Activated CD4-positive, alpha-beta T cell treated with anti-CD3 and anti-CD28 coated beads for 24 hours (primary cell): ENCODE measurements at places on chromosomes 16 and 17.

DNA sequence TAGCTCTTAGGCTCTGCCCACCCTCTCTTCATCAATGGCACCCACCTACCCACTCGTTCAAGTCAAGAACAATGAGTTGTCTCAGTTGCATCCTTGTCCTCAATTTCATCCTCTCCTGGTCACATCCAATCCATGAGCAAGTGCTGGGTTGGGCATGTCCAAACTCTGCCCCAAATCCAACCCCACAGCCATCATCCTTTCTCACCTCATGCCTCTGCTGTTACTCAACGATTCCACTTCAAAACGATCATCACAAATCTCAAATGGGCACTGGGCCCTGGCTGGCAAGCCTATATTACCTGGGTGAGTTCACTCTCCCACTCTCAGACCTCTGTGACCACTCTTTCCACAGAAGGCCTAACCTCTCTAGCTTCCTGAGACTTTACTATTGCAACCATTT, 12.0 kb upstream of the TEX2 start:
- DNase-seq: no peak

DNA sequence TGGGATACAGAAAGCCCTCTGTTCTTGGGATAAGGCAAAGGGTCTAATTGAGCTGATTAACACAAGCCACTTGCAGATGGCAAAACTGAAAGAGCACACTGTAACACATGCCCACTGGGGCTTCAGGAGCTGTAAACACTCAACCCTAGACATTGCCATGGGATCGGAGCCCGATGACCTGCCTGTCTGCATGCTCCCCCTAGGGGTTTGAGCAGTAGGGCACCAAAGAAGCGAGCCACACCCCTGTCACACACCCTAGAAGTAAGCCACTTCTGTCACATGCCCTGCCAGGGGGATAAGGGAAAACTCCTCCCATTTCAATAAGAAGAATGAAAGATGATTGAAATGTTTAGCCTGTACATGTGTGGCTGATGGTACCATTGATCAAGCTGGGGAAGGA, 81.3 kb upstream of the IRX6 start:
- DNase-seq: no peak

- DNase-seq: no peak
These were observed 63.4 kb downstream of the DHRS7C start for GRCh38 chr17:9728005-9728404.

DNA sequence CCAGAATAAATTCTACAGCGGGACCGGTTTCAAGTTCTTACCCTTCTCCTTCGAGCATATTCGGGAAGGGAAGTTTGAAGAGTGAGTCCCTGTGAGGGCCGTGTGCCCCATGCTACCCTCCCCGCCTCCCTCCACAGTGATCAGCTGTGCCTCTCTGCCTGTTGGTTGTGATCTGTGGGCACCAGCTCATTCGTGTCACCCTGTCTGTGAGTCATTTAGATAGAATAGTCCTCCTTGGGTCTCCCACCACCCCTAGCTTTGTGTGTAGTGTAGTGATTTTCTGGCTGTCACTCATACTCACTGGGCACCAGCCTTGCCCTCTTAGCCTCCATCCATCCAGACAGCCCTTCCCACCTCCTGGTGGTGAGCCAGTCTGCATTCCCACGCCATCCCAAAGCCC, 15.0 kb upstream of the NAGLU start:
- DNase-seq: no peak

DNA sequence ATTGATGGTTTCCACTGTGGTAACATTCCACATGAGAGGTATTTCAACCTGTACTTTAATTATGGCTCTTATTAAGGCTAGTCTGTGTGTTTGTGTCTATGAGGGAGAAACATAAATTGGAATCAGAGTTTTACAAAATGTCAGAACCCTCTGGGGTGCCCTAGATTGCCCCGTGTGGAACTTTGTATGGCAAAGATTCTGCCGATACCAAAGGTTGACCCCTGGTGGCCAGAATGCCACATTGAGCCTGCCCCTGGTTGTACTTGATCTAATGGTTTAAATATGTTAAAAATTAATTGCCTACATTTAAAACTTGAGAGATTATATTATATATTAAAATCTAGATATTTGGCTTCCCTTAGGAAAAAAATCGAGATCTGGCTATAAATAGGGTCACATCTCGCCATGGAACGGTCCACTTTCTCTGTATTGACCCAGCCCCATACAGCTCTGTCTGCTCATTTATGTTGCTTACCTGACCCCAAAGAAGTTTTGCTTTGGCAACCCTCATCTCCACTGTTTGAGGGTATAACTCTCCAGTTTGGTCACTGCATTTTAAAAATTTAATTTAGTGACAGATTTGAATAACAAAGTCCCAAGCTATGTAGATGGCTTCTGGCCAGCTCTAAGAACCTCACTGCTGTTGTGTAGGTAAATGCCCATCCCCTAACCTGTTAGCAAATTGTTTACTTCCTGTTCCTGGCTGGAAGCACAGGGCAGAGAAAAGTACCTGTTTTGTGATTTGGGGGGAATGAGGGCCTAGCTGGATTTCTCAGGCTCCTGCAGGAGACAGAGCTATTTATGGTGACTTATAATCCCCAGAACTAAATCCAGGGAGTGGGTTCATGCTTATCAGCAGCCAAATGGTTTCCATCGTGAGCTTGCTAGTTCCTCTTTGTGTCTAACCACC, 95.0 kb downstream of the PLCG2 start:
- DNase-seq: peak; percentile 11

- no peak for DNase-seq
These were observed 49.7 kb downstream of the SMG6 start for GRCh38 chr17:2253768-2254406.

DNA sequence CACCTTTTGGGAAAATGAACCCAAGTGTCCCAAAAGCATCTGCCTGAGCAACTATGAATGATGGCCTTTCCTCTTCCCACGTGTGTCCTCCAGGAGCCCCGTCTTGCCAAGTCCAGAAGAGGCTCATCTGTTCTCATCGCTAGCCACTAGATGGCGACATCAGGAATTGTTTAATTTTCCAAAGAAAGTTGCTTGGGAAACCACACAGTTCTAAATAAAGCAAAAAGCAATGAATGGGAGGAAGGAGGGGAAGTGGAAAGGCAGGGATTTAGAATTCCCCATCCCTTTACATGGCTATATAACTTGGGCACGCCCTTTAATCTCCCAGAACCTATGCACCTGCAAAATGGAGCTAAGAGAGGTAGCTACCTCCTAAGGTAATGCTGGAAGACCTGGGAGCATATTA, 9.0 kb upstream of the CDH5 start:
- no peak for DNase-seq

DNA sequence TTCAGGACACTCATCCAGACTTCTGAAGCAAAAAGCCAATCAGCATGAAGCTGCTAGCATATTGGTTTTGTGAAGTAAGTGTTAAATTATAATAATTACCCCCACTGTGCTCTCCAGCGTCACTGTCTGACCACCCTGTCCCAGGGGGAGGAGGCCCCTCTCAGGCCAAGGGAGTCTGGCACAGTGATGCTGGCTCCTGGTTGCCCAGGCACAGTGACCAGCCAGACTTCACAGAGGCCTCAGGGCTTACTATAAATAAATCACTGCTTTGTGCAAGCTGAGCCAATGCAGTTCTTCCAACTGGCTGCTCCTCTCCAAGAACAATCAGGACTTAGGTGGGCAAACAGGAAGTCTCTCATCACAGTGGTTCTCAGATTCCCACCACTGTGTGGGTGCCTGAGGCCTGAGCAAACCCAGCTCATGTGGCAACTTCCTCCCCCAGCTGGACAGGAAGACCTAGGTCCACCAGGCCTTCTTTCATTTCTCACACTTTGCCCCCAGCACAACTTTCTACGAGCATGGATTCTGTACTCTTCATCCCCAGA, 1.7 kb upstream of the DBNDD1 start:
- no peak for DNase-seq

DNA sequence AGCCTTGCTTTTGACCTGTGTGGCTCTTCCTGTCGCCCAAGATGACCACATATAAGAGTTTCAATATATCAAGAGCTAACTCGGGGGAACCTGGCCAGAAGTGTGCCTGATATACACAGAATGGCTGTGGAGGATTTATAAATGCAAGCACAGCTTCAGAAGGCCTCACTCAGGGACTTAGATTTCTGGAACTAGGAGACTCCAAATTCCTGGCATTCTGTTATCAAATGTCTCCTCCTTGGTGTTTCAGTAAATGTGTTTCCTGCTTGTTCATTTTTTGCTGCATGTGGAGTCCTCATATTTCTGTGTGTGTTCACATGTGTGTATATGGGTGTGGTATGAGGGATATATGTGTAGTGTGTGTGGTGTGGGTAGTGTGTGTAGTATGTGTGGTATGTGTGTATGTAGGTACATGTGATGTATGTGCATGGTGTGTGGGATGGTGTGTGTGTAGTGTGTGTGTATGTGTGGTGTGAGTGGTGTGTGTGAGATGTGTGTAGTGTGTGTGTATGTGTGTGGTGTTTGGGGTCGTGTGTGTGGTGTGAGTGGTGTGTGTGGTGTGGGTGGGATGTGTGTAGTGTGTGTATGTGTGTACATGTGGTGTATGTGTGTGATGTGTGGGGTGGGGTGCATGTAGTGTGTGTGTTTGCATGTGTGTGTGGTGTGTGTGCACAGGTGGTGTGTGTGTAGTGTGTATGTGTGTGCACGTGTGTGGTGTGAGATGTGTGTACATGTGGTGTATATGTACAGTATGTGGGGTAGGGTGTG, 981 bp upstream of the CD300H start:
- no peak for DNase-seq

DNA sequence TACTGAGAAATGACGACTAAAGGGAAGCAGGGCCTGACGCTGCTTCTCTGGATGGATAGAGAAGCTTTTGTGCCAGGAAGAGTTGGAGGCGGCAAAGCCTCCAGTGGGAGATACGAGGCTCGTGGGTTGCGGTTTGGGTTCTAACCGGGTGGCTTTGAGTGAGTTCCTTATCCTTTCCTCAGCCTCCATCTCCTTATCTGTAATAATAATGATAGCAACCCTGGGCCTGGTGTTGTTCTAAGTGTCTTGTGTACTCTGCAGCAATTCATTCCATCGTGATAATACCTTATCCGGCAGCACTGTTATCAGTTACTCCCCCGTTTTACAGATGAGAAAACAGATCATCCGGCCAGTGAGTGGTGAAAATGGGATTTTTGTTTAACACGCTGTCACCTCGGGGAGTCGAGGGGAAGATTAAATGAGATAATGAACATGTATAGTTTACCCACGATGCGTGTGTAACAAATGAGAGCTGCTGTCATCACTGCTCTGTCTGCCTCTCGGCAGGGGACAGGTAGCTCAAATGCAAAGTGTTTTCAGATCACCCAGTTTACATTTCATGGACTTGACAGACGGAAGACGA, 52.0 kb upstream of the LHX1 start:
- DNase-seq: no peak

DNA sequence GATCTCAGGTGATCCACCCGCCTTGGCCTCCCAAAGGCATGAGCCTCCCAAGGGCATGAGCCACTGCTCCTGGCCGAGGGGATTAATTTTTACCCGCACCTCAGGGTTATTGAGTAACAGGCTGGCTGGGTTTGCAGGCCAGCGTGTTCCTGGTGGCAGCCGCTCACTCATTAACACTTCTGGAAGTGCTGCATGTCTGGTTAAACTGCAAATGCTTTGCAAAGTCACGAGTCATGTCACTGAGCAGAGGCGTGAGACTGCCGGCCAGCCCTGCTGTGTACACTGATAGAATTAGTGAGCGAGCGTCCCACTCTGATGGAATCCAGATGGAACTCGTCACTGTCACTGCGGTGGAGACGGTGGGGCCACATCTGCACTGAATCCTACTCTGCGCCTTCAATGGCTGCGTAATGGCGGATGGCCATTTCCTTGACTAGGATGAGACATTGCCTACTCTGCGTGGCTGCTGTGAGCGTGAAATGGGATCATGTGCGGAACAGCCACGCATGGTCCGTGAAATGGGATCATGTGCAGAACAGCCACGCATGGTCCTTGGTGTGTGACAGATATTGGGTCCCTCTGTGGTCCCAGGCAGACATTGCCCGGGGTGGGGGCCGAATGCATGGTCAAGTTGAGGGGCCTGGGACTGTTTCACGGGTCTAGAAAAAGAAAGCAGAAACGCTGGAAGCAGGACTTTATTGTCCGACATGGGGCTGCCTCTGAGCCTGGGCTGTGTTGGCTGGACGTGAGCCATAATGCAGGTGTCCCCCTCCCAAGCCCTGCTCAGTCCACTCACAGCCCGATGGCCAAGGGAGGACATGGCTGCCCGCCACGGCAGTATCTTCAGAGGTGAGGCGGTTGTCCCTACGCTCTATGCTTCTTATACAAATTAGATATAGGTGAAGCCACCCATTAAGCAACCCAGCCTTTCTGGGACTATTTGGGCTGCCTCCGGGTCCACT, 740 bp upstream of the SLC5A10 start:
- DNase-seq: no peak

- DNase-seq: no peak
These were observed 10.3 kb downstream of the ZNF469 start for GRCh38 chr16:88393034-88393433.

DNA sequence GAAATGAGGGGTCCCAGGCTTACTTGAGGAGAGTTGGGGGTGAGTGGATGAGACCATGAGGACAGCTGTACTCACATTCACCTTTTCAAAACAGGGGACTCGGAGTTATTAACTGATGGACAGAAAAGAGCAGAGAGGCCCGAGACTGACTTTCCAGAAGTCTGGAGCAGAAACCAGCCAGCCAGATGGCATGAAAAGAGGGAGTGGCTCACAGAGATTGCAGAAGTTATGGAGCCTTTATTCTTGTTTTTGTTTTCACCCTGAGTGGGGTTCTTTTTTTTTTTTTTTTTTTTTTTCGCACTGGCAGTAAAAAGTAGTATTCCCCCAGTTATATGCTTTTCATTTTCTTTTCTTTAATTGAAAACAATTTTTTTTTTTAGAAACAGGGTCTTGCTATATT, 18.9 kb downstream of the TVP23A start:
- DNase-seq: no peak

- no peak for DNase-seq
These were observed 12.6 kb upstream of the GOSR2 start for GRCh38 chr17:46910179-46910927.

- peak; percentile 49 for DNase-seq
These were observed 5.3 kb downstream of the NEURL4 start for GRCh38 chr17:7323731-7324437.

DNA sequence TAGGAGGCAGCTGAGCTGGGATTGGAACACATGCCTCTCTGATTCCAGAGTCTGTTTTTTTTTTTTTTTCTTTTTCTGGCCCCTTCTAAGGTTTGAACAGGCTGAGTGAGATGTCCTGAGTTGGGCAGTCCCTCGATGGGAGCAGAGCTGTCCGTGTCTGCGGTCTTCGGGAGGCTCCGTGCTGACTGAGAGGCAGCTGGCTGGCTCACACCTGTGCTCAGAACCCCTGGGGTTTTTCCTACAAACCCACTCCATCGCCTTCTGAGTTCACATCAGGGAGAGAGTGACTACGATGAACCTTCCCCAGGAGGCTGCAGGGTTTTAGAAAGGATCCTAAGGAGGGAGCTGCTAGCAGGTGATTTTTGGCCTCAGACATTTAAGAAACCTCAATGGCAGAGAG, 92.5 kb downstream of the IRF8 start:
- no peak for DNase-seq

GRCh38 chr16:54287131-54288029, 793 bp upstream of the IRX3 start:
- DNase-seq: no peak

- DNase-seq: no peak
These were observed 19.1 kb downstream of the NOD2 start for GRCh38 chr16:50712560-50712898.
